ENCODE measurements at places on chromosomes 2 and 18. TPM values are rescaled to one million over a fixed set of nuclear protein-coding genes. Genes with fewer than 3 reads are reported as not detected.
A peak's percentile ranks its signal among the peaks of the same experiment; 100 is the strongest.

GRCh38 chr2:180334514-180334913 lies 327.4 kb upstream of the CWC22 start:
- DNase-seq, result no peak

GRCh38 chr2:158043181-158043948 lies 58.3 kb upstream of the UPP2 start:
- peak; percentile 47 for DNase-seq

DNA sequence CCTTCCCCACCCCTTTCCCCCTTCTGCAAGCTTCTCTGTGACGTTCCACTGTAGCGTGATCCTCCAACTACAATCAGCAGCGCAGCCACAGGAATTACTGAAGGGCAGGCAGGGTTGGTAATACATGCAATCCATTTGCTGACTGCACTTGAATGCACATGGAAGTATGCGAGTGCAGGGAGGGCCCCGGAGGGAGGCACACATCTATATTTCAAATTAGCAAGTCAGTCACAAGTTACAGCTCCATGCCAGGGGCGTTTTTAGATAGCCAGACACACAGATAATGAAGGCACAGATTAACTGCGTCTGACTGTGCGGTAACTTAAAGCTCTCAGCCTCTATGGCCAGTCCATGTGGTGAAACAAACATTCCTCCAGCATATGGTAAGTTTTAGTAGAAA lies 209.2 kb upstream of the GATA6 start:
- no peak for DNase-seq

KLHL29 gene
- total RNA-seq, result 43.1 TPM

DNA sequence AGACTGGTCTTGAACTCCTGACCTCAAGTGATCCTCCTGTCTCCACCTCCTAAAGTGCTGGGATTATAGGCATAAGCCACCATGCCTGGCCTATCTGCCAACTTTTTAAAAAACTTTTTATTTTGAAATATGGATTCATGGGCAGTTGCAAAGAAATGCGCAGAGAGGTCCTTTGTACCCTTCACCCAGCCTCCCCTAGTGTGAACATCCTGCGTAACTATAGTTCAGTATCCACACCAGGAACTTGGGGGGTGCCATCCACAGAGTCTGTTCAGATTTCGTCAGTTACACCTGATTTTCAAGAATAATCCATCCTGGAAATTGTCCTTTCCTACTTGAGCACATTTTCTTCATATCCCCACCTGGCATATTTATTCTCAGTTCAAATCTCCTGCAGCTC lies 33.0 kb downstream of the EFR3B start:
- DNase-seq, result no peak

ANKRD62 gene
- not detected for total RNA-seq

DNA sequence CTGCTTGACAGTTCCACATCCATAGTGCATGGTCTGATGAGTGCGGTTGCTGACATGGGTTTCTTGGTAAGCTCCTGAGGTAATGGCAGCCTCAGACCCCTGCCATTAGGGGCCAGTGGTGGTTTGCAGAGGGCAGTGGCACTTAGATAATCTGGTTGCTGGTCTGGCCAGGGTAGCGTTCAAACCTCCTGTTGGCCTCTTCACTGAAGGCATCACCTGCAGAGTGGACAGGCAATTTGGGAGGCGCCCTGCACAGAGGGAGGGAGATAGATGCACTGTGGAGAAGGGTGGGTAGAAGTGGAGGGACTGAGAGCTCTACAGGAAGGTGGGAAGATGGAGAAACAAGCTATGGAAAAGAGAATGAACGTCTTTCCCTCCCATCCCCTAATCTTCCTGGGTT lies 3.7 kb downstream of the HTRA2 start:
- no peak for DNase-seq

- no peak for DNase-seq
Observed at GRCh38 chr2:178114462-178114861, 2.2 kb downstream of the RBM45 start.

DNA sequence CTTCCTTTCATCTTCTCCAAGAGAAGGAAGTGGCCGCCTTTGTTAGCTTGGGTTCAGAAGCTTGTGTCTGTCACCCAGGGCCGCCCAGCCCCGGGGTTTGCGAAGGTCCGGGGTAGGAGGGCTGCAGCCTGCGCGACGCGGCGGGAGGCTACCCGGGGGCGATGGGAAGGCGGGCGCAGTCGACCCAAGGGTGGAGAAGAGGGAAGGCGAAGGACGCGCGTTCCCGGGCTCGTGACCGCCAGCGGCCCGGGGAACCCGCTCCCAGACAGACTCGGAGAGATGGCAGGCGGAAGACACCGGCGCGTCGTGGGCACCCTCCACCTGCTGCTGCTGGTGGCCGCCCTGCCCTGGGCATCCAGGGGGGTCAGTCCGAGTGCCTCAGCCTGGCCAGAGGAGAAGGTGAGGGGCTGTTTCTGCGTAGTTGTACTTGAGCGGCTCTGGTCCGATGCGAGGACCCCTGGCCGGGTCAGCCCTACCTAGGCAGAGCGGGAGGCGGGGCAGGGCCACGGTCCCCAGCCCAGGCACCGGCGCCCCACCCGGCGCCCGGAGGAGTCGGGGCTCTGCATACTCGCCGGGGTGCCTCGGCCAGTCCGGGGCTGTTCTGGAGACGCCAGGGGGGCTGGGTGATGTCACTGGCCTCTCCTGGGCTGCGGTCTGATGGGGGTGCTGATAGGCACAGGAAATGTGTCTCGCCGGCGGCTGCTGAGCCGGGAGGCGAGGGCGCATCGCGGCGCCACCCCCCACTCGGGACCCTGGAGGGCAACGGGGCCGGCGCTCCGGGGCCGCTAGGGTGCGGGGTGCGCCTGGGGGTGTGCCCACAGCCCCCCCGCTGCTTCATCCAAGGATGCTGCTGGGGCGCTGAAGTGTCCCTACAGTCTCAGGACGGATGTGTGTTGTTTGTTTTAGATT lies at the start of gene QPCT:
Gene QPCT, plus strand, starts transcription at position 178 of the 909 bp plus-strand sequence. Its CDS starts 102 bp downstream, at position 280.
- DNase-seq, result no peak

Data from MCF 10A (cell line).